ENCODE measurements at places on chromosomes 1 and 21.

DNA sequence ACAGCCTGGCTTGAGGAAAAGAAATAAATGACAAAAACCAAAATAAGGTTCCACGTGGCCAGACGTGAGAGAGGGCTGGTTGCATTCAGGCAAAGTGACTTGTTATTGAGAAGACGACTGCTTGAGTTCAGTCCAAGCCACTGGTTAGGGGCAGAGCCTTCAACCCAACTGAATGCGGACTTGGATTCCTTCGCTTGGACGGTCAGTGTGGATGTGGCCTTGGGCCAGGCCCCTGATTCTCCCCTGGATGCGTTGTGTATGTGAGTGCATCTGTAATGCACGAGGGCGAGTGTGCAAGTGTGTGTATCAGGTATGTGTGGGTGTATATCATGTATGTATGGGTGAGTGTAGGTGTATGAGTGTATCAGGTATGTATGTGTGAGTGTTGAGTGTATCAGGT is 1.9 kb downstream of the PLA2G2F start:
- no peak for DNase-seq

DNA sequence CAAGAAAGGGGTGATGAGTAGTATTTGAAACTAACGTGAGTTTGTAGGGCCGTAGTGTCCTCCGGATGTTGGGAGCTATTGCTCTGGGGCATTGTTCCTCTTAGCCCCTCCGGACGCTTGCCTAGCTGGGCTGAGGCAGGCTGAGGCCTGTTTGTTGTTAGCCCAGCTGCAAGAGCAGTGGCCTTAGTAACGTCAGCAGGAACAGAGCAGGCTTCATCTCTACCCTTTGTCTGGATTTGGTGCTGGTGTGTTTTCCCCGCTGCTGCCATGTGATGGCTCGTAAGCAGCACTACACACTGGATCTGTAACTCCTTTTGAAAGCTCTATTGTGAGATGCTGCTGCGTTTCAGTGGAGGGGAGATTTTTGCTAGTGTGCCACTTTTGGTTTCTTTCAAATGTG is 57.6 kb downstream of the DNM3 start:
- no peak for DNase-seq

- no peak for DNase-seq
These were observed 24.8 kb upstream of the ITPKB start for GRCh38 chr1:226763905-226764264.

GRCh38 chr21:43693981-43694380 is 24.9 kb upstream of the PDXK start:
- no peak for DNase-seq

- no peak for DNase-seq
These were observed 72.0 kb upstream of the TARDBP start for GRCh38 chr1:10940451-10940804.

DNA sequence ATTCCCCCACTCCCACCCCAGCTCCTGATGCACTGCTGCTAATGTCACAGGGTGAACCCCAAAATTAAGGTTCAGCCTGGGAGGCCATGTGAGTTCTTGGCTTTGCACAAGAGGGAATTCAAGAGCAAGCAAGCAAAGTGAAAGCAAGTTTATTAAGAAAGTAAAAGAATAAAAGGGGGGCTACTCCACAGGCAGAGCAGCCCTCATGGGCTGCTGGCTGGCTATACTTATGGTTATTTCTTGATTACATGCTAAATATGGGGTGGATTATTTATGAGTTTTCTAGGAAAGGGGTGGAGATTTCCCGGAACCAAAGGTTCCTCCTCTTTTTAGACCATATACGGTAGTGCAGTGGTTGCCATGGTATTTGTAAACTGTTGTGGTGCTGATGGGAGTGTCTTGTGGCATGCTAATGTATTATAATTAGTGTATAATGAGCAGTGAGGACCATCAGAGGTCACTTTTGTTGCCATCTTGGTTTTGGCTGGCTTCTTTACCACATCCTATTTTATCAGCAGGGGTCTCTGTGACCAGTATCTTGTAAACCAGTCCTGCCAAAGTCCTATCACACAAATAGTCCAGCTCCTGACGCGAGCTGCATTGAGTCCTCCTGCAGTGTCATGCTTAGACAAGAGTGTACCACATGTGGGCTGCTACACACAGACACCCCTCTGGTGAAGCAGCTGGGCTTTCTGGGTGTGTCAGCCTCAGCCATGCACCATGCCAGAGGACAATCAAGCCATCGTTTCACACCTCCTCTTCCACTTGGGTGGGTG is 46.4 kb upstream of the CSF1 start:
- no peak for DNase-seq

DNA sequence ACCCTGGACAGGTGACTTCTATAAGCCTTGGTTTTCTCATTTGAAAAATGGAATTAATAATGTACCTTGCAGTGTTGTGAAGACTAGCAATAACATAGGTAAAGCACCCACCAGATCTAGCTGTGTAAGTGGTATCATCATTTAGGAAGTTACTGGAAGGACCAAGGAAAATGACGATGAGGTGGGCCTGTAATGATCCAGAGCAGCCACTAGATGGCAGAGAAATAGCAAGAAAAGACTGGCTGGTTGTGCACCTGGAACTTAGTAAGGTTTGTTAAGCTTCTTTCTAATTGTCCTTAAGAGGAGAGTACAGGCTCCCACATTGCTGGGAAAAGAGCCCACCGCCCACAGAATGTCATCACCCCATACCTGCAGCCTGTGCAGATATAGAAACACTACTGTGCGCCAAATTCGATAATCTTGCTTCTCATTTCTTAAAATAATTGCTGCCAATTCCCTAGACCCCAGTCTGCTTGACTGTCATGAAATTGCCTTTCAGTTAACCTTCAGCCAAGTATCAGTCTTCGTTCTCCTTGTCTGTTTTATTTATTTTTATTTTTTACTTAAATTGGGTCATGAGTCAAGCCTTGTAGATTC is 37.2 kb downstream of the WNT4 start:
- peak; percentile 59 for DNase-seq

DNA sequence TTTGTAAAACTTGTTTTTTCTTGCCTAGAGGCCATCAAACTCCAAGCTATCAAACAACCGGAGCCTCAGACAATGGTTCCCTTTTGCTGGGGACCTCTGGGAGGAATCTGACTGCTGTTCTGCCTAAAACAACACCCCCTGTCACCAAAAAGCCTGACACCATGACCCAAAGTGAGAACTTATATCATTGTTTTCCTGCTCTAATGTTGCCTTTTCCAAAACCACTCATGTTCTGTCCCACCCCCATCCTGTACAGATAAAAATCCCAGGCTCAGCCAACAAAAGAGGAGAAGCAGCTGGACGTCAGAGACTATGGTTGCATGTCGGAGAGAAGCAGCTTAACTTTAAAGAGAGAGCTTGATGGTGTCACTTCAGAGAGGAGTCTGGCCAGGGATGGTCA is 327.2 kb upstream of the CXADR start:
- DNase-seq: no peak

DNA sequence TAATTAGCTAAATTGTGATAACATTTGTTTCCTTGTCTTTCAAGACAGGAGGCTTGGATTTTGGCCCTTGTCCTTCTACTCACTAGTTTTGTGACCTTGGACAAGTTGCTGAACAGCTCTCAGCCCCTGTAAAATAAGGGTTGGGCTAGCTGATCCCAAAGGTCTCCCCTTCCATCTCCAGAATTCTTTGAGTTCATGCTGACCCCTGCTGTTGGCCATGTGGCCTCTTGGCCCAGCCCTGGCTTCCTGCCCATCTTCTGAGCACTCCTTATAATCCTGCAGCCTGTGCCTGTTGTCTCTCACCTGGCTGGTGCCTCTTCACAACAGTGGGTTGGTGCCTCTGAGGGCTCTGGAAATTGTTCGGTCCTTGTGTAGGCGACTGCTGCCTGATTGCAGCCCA is 10.1 kb downstream of the PTGFRN start:
- DNase-seq: no peak

DNA sequence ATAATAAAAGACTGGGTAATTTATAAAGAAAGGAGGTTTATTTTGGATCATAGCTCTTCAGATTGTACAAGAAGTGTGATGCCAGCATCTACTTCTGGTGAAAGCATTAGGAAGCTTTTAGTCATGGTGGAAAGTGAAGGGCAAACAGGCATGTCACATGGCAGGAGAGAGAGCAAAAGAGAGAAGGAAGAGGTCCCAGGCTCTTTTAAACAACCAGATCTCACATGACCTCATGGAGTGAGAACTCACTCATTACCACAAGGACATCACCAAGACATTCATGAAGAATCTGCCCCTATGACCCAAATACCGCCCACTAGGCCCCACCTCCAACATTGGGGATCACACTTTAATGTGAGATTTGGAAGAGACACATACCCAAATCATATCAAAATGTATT is 10.0 kb downstream of the RPTN start:
- DNase-seq: no peak

- DNase-seq: no peak
These were observed 1.4 kb downstream of the SPAG17 start for GRCh38 chr1:118183586-118183985.

DNA sequence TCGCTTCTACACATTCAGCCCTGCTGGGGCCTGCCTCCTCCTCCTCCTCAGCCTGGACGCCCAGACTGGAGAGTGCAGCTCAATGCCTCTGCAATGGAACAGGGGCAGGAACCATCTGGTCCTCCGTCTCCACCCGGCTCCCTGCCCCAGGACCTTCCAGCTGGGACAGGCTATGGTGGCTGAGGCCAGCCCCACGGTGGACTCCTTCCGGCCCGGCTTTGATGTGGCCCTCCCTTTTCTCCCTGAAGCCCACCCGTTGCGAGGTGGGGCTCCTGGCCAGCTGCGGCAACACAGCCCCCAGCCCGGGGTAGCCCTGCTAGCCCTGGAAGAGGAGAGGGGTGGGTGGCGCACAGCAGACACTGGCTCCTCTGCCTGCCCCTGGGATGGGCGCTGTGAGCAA is 1.4 kb downstream of the EXTL1 start:
- DNase-seq: no peak

DNA sequence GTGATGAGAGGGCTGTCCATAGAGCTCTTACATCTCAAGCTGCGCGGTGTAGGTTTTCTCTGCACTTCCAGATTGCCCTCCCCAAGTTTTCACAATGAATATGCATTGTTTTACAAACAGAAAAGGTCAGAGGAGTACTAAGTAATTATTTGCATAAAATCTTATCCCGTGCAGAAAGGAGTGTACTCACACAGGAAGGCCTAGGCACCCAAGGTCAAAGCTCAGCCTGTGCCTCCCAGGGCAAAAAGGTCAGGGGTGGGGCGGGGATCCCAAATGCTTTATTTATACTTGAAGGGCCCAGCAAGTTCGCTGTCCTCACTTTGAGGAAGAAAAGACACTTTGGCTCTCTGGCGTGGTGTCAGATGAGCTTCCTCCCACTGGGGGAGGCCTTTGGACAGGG is 10.3 kb upstream of the KCNE1 start:
- peak; percentile 53 for DNase-seq

GRCh38 chr1:205664399-205665017 is 15.8 kb downstream of the SLC45A3 start:
- no peak for DNase-seq

GRCh38 chr21:33682992-33683627 is 40.8 kb downstream of the ITSN1 start:
- DNase-seq: peak; percentile 36

DNA sequence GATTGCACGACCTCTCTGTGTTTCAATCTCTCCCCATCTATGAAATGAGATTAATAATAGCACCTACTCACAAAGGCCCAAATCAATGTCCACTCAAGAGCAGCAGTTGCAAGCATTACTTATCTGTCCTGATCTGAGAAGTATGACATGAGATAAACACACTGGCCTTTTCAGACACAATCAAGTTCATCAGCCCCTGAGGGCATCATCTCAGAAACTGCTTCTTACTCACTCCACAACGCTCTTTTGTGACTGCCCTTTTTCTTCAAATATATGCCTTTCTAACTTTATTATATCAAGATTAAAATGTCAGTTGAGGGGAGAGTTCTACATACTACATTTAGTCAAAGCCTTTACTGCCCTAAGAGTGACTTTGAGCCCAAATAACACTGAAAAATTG is 371.9 kb upstream of the SPAG17 start:
- DNase-seq: no peak

DNA sequence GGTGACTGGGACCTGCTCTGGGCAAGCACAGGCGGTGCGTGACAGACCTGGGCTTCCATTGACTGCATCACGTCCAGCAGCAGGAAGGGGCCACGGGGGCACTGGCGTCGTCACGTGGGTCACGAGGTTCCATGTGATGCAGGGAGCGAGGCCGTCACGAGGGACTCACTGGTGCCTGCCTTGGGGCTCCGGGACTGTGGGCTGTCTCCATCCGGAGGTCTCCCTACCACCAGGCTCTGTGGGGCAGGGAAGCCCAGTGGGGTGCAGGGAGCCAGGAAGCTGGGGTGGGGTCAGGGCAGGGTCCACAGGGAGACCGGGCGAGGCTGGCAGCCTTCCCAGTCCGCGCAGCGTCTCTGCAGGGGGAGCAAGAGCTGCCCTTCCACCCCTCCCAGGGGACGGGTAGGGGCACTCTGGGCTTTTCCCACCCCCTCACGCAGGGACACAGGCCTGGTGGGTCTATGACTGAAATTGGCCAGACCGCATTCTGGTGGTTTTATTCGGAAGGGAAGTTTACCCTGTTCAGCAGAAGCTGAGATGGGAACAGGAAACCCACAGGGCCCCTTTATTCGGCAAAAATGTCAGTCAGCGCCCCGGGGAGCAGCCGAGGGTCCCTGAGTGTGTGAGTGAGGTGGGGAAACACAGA is 416 bp upstream of the TNFRSF14 start:
- peak; percentile 72 for DNase-seq

DNA sequence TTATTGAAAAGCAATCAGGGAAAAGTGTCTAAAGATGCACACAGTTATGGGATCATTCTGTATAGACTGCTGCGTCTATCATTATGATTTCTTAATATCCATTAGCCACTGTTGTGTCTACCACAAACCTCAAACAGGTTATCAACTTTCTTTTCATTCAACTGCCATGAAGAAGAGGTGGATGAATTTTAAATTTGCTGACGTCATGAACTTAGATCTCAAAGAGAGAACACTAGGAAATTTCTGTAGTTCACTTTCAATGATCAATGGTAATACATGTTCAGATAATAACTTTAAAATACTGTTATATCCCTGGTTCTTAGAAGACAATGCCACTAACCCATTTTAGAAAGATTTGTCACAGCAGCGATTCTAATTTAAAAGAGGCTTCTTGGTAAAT is 6.7 kb downstream of the PLA2G4A start:
- no peak for DNase-seq

DNA sequence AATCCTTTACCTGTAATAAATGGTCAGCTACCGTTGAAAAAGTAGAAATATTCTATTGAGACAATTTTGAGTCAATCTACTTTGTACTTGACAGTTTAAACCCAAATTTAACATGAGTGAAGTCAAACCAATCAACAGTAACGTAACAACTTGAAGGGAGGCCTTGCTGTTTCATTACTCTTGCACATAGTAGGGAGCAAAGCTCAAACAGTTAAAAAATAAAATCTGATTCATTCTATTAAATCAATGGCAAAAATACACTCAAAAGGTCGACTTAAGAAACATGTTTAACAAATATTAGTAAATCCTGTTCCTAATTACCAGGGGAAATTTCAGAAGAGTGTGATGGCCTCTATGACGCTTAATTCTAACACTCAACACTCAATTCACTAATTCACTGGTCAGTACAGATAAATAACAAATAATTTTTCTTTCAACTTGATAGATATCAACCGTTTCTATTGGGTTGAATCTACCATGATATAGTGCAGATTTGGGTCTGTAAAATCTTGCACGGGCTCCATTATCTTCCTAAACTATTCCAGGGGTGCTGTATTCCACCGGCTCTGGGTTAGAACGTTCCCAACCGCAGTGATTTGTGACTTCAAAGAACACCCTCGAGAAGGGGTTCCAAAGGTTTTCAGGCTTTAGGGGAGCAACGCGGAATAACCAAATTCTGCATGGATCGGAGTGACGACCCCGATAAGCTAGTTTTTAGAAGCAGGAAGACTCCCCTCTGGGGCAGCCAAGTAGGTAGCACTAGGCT is 1.4 kb downstream of the TARBP1 start:
- no peak for DNase-seq
